ENCODE measurements at places on chromosomes 13 and 19. TPM values are rescaled to one million over a fixed set of nuclear protein-coding genes. Genes with fewer than 3 reads are reported as not detected.

- no peak for DNase-seq
Measured at GRCh38 chr13:110509478-110509926, 52.0 kb downstream of the RAB20 start.

DNA sequence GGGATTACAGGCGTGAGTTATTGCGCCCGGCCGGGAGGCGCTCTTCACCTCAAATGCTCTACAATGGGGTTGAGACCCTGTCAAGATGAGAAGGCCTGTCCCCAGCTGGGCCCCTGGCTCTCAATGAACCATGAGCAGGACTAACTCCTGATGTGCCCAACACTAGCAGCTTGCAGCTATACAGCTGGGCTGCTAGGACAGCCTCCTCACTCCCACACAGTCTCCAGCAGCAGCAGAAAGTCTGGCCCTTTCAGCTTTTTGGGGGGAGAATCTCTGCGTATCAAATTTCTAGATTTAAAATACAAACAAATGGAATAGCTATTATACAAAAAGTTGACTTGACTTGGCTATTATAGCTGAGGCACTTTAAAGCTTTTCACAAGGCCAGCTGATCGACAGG, 30.2 kb downstream of the TMTC4 start:
- no peak for DNase-seq

Gene FAM216B
- not detected for total RNA-seq

Gene FAM124A
- total RNA-seq: not detected

DNA sequence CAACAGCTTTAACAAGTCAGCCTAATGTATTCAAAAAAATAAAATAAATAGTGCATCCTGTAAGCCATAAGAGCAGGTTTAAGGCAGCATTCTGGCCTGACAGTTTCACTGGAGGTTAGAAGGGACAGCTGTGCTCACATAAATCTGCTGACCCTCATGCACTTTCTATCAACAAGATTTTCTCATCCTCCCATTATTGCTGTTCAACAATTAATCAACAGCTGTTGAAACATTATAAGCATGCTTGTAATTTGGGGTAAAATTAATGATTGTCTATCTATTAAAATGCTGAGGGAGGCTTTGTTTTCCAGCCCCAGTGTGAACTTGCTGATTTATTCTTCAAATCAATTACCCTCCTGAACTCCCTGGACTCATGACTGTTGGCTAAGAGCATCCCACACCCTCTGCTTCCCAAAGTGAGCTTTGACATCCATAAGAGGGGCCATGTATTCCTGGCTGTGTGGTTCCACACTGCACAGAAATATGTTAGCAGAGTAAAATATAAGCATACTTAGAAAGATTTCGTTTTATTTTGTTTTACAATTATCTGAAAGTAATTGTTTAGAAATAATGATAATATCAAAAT, 492.4 kb downstream of the EFNB2 start:
- no peak for DNase-seq

Gene PEG3
- total RNA-seq: not detected

Gene CEACAM4
- not detected for total RNA-seq

Gene APOC4
- total RNA-seq: not detected

DNA sequence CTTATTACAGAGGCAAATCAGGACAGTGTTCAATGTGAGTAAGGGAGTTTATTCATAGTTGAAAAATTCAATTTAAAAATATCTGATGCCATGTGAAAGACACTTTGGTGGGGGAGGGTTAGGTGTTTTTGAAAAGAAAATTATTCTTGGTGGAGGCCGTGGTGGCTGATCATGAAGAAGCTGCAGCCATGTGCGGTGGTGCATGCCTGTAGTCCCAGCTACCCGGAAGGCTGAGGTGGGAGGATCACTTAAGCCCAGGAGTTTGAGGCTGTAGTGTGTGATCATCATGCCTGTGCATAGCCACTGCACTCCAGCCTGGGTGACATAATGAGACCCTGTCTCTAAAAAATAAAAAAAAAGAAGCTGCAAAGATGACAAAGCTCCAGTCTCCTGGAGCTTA, 28.6 kb downstream of the WDFY2 start:
- DNase-seq: no peak

Gene ADM5
- 7.2 TPM for total RNA-seq

DNA sequence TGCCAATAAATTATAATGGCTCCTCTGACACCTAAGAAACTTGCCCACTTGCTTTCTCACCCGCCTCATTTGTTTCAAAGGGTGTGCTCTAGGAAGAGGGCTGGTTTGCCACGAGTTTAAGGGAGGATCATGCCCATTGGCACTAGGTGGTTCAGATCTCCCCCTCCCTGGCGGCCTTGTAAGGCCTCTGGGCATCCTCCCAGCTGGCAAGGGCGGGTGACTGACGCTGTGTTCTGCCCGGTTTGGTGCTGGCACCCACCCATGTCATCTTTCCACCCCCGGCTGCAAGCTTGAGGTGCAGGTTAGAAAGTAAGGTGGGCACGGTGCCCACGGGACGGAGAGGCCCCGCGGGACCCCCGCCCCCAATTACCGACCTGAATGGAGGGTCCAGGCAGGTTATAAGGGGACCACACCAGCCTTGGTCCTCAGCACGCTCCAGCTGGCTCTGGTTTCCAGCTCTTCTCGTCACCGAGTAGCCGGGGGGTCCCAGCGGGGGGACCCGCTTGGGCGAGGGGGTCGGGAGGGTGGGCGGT, 90.4 kb downstream of the PTPRS start:
- DNase-seq: no peak

GRCh38 chr13:28475916-28476725, 18.8 kb downstream of the FLT1 start:
- DNase-seq: no peak

GRCh38 chr13:54366728-54367127, 1338.1 kb downstream of the OLFM4 start:
- DNase-seq: no peak

Gene RASAL3
- total RNA-seq: 120 TPM

DNA sequence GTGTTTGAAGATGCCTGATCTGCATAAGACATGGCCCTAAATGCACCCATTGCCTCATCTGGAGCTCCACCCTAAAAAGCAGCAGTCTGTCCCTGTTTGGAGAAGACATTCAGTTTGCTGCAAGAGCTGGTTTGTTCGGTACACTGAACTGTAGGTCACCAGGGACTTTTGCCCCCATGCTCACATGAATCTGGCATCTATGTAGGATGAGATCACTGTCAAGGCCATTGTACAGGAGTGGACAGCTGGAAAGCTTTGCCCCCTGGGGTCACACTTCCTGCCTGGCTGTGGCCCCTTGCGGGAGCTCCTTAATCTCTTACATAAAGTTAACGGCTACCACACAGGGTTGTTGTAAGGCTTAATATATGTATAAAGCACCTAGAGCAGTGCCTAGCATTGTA, 73.0 kb downstream of the IPO5 start:
- no peak for DNase-seq

DNA sequence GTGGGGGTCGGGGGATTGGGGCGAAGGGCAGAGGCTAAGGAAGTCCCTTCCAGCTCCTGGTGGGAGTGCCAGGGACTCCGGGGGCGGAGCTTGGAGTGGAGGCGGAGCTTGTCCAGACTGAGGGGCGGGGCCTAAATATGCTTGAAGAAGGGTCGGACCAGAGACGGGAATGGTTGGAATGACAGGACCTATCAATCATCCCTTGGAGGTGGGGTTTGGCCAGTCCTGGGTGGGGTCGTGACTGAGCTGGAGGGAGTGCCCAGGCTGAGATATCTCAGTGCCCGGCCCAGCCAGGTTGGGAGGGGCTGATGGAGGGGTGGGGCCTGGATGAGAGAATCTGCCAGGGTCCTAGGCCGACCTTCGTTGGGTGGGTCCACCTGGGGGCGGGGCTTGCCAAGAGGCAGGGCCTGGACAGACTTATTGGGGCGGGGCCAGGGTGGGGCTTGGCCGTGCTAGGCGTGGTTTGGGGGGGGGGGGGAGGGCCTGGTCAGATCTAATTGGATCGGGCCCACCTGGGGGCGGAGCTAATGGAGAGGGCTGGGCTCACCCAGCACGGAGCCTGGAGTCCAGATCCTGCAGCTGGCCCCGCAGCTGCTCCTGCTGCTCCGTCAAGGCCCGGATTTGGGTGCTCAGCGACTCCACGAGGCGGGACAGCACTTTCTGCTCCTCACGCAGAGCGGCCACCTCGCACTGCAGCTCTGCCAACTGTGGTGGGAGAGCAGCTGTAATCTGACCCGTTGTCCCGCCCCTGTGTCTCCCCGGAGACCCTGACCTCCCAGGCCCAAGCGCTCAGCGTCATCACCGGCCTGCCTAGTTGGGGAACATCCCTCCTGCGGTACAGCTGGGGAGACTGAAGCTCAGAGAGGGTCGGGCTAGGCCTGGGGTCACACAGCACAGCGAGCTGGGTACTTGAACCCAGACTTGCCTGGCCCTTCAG, 2.6 kb upstream of the WIZ start:
- DNase-seq: no peak

- DNase-seq: no peak
Measured at GRCh38 chr19:12789098-12789903, 2.0 kb upstream of the JUNB start.

DNA sequence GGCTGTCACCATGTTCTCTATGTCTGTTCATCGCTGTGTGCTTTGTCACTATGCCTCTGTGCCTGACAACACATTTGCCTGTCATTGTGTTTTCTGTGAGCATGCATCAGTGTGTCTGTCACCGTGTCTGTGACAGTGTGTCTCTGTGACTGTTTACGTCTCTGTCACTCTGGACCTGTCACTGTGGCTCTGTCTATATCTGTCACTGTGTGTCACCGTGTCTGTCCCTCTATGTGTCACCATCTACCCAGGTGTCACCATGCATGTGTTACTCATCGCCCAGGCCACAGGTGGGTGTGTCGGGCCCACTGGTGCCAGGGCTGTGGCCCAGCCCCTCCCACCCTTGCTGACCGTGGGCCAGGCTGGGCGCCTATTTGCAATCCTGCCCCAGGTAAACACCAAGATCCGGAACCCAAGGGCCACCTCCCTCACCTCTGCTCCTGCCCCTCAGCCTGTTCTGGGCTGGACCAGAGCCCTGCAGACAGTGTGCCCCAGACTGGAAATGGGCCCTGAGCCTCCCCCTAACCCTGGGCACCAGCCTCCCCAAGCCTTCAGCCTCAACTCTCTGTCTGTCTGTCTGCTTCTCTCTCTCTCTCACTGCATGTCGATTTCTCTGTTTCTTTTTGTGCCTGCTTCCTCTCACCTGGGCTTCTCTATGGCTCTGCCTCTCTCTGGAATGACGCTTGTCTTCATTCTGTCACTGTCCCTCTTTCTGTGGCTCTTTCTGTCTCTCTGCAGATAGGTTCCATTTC, 7.7 kb downstream of the IRF2BP1 start:
- DNase-seq: no peak

- no peak for DNase-seq
Measured at GRCh38 chr19:49423985-49424303, 703 bp upstream of the PTH2 start.

DNA sequence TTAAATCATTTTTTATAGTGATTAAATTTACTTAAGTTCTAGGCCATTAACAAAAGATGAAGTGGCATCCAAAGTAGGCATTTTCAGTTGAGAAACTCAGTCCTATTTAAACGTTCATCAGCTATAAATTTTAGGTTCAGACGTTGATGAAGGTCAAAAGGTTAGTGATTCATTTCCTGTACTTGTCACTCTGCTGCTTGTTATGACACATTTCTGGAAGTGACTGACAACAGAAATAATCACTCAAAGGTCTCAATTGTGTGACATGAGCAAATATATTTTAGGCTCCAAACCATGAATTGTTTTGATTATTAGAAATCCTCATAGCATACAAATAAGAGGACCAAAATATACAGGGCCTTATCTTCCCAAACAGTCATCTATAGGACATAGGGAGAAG, 10.3 kb upstream of the EDNRB start:
- no peak for DNase-seq

Gene FBXL3
- total RNA-seq: 45.0 TPM

GRCh38 chr13:87535911-87536310, 135.3 kb upstream of the SLITRK5 start:
- no peak for DNase-seq

Gene ERICH6B
- not detected for total RNA-seq

Gene ZNF888
- 4.4 TPM for total RNA-seq

- no peak for DNase-seq
Measured at GRCh38 chr13:33464345-33464744, 178.8 kb upstream of the STARD13 start.

GRCh38 chr13:68026077-68026476, 795.9 kb upstream of the PCDH9 start:
- no peak for DNase-seq

GRCh38 chr13:34901572-34901971, 40.5 kb upstream of the NBEA start:
- no peak for DNase-seq

- DNase-seq: no peak
Measured at GRCh38 chr19:45913874-45914830, at the start of gene NANOS2. Gene NANOS2 (minus strand): TSS chr19:45914778. CDS start chr19:45914693, 85 bp downstream.

Gene GATAD2A
- total RNA-seq: 182 TPM

Data from CD8-positive, alpha-beta memory T cell (primary cell).